B cell (primary cell): ENCODE measurements at places on chromosomes 7 and 10.

GRCh38 chr7:12851841-12852240 is 164.4 kb downstream of the ARL4A start:
- DNase-seq = no peak

DNA sequence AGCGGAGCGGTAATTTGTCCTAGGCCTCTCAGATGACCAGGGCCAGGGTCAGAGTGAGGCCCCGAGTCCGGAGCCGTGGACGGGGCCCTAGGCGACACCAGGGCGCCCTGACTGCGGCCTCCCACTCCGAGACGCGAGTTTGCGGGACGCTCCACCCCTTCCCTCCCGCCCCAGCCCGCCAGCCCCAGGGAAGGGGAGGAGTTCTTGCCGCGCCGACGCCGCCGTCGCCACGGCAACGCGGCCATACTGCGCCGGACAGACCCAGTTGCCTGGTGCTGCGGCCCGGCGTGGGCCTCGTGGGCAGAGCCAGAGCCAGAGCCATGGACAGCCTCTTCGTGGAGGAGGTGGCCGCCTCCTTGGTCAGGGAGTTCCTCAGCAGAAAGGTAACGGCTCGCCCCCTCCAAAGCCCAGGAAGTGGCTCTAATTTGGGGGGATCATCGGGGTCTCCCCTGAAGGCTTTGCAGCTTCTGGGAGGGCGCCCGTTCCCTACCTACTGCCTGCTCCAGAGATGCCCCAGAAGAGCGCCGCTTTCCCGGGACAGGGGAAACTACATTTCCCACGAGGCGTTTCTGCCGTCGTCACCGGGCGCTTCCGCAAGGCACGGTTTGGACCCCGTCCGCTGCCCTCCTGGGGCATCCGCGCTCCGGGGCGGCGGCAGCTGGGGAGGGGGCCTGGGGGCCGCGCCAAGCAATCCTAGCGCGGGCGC is at the start of gene MINDY4:
Gene MINDY4, plus strand, starts transcription at position 244 of the 706 bp plus-strand sequence. Its CDS starts 77 bp downstream, at position 321.
- peak; percentile 67 for DNase-seq

DNA sequence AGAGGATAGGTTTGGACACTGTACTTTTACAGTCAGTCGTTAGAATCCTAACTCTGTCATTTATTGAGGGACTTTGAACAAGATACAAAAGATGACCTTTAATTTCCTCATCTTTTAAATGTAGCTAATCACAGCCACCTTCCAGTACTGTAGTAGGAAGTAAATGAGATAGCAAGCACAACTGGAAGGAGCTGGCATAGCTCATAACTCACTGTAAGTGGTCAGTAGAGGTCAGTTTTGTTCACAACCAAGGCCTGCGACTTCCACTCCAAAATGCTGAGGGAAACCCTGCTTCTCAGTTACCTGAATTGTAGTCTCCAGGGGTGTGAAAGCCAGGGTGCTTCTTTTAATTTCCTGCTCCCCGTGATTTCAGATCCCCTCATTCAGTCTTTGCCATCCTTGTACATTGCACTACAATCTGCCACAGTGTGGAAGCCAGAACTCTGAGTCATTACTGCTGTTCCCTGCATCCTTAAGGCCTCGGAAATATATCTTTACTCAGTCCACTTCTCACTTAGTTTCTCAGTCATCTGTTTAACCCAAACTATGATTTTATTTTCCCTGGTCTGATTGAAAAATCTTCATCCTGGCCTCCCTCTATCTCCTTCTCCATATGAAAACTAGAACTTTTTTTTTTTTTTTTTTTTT is 361.2 kb downstream of the NRG3 start:
- DNase-seq = no peak

DNA sequence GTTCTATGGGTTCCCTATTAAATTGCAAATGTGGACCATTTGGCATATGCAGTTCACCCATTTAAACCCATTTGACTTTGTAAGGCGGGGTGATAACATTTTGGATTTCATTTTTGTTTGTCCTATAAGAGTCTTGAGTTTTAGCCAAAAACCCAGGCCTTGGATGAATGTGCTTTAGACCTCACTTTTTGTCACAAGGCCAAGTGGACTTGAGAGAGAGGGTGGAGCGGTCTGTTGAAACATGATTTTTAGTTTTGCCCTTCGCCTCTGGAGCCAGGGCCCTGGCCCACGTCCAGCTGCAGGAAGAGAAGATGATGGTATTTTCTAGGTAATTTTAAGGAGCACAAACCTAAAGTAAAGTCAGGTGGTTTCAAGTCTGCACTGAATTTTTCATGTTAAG is 260.1 kb downstream of the SLC25A13 start:
- DNase-seq = no peak

DNA sequence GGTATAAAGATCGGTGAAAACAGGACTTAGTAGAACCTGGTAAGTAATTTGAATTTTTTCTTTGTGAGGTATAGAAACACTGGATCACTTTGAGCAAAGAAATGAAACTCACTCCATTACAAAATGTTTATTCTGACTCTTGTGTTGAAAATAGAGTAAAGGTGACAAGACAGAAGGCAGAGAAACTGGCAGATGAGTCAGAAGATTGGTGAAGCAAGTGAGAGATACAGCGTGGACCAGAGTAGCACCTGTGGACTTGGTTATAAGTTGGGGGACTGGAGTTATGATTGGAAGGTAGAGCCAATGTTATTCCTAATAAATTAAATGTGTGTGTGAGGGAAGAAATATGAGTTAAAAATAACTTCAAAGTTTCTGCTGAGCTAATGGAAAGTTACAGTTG is 620.9 kb downstream of the ZWINT start:
- DNase-seq = no peak

GRCh38 chr10:77290528-77291155 is 347.0 kb downstream of the KCNMA1 start:
- DNase-seq = no peak

GRCh38 chr10:47347303-47347675 is 874 bp upstream of the RBP3 start:
- no peak for DNase-seq

- DNase-seq = no peak
Observed at GRCh38 chr7:88057655-88058054, 123.6 kb downstream of the ADAM22 start.

- no peak for DNase-seq
Observed at GRCh38 chr7:572416-573268, 53.0 kb upstream of the PDGFA start.

- no peak for DNase-seq
Observed at GRCh38 chr7:120951826-120952225, 1.2 kb downstream of the ING3 start.

DNA sequence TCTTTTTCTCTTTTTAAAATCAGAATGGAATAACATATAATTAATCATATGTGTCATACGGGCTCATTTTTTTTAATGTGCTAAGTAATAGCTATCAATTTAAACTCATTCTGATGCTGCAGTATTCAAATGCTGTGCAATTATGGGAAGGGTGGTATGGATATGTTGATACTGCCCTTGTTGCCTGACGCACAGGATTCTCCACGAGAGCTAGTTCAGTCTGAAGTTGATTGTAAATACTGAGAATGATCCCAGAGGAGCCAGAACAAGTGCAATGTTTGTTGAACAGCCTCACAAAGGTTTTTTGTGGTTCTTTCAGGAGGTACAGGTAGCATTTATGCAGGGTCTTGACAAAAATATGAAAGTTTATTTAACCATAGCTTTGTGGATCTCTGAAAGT is 13.4 kb downstream of the NPY start:
- DNase-seq = no peak

GRCh38 chr7:16916105-16916639 is 34.4 kb upstream of the AGR3 start:
- DNase-seq = no peak

GRCh38 chr7:139873593-139874301 is 44.7 kb downstream of the TBXAS1 start:
- DNase-seq = no peak

- no peak for DNase-seq
Observed at GRCh38 chr7:139813151-139813550, 15.9 kb upstream of the TBXAS1 start.

GRCh38 chr10:26805567-26806245 is 55.1 kb downstream of the ABI1 start:
- DNase-seq = no peak

DNA sequence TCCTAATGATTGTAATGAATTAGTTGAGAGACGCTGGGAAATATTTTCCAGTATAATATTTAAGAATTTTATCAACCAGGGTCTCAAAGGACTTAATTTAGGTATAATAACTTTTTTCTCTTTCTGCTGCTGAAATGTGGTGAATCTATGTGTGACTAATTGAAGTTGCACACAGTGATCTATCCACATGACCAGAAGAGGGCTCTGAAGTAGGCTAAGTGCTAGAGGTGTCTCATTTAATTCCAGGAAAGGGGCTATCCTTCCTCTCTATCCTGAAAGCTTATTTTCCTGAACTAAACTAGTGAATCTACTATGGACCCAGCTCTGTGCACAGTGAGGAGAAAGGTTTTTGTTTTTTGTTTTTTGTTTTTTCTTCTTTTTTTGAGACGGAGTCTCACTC is 294.4 kb upstream of the MYO3A start:
- no peak for DNase-seq
